ENCODE measurements at places on chromosomes 5 and 9. TPM values are rescaled to one million over a fixed set of nuclear protein-coding genes. Genes with fewer than 3 reads are reported as not detected.

Gene CYLC2
- not detected for polyA plus RNA-seq

Gene GPR151
- polyA plus RNA-seq, result not detected

GRCh38 chr5:136006164-136006563 lies 22.6 kb upstream of the TGFBI start:
- no peak for DNase-seq

GRCh38 chr9:84254972-84255371 lies 85.6 kb downstream of the SLC28A3 start:
- no peak for DNase-seq

- DNase-seq, result no peak
These were observed 1.2 kb downstream of the PDLIM7 start for GRCh38 chr5:177496070-177496726.

GRCh38 chr5:34543687-34544086 lies 112.4 kb upstream of the RAI14 start:
- DNase-seq, result no peak

DNA sequence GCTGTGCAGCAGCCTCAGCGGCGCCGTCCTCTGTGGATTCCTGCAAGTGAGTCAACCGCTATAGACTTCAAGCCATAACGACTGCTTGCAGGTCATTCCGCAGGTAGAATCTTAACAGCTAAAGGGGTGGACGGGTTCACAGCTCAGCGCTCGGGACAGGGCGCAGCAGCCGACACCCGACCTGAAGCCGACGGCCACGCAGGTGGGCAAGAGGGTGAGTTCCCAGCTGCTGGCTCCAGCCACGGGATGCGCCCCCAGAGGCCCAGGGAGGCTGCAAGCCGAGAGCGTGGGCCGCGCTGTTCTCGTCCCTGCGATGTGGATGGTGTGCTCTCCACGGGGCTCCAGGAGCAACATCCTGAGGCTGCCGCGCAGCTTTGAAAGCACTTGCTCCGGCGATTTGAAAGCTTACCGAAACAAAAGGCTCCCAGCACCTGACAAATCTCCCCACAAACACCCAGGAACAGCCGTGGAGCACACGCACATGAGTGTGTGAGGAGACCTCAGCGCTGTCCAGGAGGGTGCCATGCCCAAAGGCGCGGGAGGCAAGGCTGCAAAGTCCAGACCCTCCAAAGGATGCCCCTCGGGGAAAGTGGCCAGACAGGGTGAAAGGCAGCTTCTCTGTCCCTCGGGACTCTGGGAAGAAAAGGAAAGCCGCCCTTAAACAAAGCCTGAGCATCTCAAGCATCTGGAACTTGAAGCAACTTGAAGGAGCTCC lies 48.7 kb downstream of the EXD3 start:
- no peak for DNase-seq

- no peak for DNase-seq
These were observed 116.6 kb upstream of the ADAMTSL1 start for GRCh38 chr9:18357321-18357720.

GRCh38 chr5:151534350-151534749 lies 56.8 kb downstream of the FAT2 start:
- no peak for DNase-seq

DNA sequence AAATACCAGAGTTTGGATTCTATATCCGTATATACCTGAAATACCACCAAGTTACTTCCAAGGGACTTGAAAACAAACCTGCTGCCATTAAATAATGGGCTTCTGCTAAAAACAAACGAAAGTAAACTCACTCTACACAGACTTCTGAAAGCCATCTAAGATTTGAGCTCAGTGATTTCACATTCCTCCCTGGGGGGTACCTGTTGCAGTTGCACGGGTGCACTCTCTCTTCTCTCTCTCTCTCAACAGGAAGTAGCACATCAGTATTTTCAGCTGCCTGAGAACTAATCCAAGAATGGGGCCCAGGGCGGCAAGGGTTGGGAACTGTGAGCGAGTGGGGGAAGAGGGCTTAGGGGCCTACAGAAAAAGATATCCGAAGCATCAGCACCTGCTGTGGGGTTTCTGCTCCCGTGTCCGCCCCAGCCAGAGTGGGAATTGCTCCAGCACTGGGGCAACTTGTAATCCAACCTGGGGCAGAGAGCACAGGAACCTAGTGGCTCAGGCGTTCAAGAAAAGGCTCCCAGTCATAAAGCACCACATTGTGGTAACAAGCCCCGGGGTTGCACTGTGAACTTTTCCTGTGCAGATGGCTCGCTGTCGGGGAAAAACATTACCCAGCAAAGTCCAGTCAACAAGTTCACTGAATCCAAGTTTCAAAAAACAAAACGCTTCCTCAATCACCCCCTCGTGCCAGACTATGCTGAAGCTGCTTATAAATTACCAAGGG lies 99.8 kb downstream of the EFNA5 start:
- DNase-seq, result no peak

DNA sequence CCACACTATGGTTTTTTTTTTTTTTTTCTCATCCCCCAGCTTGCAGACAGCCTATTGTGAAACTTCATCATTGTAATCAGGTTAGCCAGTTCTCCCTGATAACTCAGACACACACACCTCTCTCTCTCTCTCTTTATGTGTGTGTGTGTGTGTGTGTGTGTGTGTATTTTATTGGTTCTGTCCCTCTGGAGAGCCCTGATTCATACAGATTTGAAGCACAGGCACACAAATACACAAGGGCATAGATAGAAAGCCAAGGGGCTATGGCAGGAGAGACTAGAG lies 20.6 kb upstream of the VCAN start:
- DNase-seq, result no peak

Measured in renal pelvis (tissue), 12 donors.